H54 (cell line): ENCODE measurements at places on chromosomes 1 and 21.

GRCh38 chr1:160904783-160905616 is 20.0 kb upstream of the ITLN1 start:
- no peak for DNase-seq

DNA sequence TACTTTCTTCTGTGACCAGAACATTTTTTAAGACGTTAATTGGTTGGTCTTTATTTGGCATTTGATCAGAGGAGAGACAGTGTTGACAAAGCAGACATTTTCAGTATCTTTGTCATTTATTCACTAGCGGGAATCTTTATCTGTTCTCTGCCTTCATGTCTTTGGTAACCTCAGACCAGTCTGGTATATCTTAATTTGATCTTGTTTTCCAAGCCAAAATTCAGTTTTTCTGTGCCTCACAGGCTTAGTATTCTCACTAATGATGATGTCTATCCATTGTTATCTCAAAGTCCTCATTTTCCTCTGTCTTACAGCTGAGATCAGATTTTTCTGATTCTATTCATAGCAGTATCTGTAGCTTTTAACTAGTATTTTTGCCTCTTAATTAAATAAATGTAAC is 158.7 kb downstream of the GPR52 start:
- no peak for DNase-seq

- DNase-seq, result no peak
These were observed 37.7 kb downstream of the SH3GLB1 start for GRCh38 chr1:86741947-86742572.

- no peak for DNase-seq
These were observed 819 bp downstream of the PYHIN1 start for GRCh38 chr1:158932171-158932570.

DNA sequence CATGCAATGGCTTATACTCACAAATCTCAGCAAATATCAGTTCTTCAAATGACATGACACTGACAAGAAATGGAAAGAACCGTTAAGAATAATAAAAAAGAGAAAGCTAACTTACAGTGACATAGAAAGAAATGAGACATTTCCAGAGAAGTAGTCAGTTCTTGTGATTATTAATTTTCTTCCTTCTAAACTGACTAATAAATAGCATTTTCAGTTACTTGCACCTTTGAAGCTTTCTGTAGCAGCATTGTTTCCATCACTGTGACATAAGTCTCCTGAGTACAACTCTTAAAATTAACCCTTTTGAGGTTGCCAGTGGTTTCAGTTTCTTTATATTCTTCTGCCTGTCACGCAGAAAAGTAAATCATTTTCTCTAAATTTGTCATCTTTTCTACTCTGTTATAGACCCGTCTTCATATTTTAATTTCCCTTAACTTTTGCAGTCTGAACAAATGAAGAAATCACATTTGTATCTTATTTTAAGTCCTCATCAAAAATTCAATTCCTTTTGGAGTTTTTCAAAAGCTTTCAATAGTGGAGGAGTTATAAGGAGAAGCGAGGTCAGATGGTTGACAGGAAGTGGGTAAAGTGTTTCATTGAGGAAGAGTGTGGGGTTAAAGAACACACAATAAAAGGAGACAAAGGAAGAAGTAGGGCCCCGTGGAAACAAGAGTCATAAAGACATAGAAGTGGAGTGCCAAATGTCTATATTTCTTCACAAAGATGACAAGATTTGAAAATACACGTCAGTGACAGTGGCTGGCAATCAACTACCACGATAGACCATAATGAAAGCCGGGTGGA is 57.9 kb upstream of the S1PR1 start:
- DNase-seq, result no peak

GRCh38 chr1:187276677-187277076 is 447.9 kb downstream of the PLA2G4A start:
- DNase-seq, result no peak

GRCh38 chr1:165695031-165695430 is 3.3 kb downstream of the ALDH9A1 start:
- DNase-seq, result no peak

- DNase-seq, result peak; percentile 21
These were observed 32.9 kb downstream of the GPA33 start for GRCh38 chr1:167057241-167057688.

DNA sequence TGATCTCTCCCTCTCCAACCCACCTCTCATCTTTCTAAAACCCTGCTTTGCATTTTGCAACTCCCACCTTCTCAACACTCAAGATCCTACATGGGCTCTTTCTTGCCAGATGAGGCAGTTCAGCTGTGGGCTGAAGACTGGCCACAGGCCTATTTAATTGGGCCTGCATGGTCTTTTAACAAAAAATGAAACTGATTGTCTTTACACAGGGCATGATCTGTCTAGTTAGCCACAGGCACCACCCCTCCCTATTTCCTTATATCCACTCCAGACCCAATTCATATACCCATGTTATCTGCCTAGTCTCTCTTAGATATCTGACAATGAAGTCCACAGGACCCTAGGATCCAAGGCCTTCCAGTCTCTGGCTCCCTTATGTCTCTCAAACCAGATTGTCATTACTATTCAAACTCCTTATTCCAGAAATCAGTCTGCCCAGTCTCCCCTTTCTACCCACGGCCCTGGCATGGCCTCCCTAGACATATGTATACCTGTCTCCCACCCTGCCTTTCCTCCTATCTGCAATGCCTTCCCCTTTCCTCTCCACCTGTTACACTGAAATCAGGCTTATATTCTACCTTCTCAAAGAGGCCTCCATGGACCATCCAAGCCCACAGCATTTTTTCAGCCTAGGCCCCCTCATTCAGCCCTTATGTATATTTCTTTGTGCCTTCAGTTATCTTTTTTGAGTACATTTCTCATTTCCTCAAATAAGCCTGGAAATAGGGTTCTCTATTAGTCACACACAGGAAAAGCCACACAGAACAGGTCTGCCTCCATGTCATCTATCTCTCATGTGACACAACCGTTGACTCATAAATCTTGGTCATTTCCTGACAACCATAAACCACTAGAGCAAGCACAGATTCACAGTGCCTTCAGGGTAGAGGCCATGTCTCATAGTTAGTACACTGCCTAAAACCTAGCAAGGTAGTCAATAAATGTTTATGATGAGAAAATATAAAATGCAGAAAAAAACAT is 39.0 kb downstream of the LPAR3 start:
- peak; percentile 30 for DNase-seq

DNA sequence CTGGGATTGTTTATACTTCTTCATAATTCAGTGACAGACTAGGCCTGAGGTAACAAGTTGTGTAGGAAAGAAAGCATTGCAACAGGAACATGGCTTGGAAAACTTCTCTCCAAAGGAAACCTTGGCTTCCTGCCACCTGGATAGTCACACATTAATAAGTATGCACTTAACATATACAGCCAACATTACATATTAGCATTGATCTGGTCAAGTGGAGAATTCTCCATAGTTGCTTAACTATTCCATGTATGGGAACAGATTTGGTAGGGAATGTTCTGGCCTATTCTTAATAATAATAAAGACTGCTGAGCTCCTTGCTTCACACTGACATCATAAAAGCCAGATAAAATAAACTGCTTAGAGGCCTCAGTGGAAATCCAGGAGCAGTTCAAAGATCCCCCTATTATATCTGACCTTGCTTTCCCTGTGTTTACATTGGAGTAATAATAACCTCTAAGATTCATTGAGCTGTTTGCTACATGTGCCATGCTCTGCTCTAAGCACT is 27.2 kb upstream of the NFIA start:
- no peak for DNase-seq

- no peak for DNase-seq
These were observed 18.3 kb upstream of the IFNGR2 start for GRCh38 chr21:33384841-33385331.

DNA sequence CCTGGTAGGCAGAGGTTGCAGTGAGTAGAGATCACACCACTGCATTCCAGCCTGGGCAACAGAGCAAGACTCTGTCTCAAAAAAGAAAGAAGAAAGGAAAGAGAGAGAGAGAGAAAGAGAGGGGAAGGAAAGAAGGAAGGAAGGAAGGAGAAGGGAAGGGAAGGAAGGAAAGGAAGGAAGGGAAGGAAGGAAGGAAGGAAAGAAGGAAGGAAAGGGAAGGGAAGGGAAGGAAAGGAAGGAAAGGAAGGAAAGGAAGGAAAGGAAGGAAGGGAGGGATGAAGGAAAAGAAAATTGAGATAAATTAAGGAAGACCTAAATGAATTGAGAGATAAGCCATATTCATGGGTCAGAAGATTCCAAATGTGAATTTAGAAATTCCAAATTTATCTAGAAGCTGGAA is 92.2 kb downstream of the GLIS1 start:
- no peak for DNase-seq

- DNase-seq, result no peak
These were observed 36.5 kb downstream of the DDX20 start for GRCh38 chr1:111792249-111792648.

DNA sequence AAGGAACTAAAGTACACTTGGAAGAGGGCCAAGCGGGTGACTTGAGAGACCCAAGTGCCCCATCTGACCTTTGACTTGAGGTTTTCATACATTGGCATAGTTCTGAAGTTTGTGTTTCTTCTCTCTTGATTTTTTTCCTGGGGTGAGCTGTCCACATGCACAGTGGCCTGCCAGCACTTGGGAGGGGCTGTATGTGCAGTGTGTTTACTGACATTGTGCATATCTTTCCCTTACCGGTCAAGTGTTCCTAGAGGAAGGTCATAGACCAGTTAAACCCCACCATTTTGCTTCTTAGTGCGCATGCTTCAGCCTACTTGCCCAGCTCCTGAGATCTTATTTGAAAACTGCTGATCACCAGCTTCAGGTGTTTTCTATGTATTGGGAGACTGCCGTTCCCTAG is 435.2 kb upstream of the KAZN start:
- DNase-seq, result no peak

GRCh38 chr1:30284728-30285475 is 438.5 kb downstream of the MATN1 start:
- DNase-seq, result no peak

DNA sequence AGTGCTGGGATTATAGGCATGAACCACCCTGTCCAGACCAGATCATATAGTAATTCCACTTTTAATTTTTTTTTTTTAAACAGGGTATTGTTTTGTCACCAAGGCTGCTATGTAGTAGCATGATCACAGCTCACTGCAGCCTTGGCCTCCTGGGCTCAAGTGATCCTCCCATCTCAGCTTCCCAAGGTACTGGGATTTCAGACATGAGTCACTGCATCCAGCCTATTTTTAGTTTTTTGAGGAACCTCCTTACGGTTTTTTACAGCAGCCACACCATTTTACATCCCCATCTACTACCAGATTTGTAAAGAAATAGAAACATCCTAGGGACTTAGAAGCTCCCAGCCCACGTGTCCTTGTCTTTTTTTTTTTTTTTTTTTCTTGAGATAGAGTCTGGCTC is 24.0 kb downstream of the L1TD1 start:
- DNase-seq, result no peak

DNA sequence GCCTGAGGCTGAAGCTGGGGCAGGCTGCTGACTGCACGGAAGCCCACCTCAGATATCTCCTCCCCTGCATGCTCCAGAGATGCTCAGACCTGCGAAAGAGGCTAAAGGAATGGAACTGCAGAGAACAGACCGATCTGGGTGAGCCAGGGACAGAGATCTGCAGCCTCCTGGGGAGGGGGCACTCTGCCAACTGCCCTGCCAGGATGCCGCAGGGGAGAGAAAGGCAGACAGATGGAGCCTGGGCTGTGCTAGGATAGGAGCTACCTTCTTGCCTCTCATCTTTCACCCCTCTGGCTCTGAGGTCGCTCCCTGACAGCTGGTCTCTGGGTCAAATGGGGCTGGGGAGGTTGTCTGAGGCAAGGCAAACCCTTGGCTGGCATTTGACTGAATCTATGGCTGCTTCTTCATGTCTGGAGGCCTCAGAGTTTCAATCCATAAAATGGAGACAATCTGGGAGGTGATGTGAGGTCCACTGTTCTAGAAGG is 238.2 kb downstream of the GRIK3 start:
- no peak for DNase-seq

DNA sequence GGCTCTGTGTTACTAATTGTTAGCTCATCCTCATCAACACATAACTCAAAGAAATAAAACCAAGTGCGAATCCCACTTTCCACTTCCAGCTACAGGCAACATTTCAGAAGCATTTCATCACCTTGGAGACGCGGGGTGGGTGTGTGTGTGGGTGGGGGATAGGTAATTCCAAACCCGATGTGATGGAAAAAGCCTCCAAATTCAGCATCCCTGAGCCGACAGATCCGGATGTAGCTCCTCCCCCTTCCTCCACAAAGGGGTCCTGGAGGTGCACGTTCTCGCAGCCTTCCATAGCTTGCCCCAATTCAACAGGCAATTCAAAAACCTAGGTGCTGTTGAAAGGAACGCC is 486 bp downstream of the HSPA13 start:
- DNase-seq, result peak; percentile 19

- DNase-seq, result no peak
These were observed 318.9 kb downstream of the ZNF326 start for GRCh38 chr1:90313778-90314177.

GRCh38 chr1:161077426-161077825 is 7.7 kb upstream of the ARHGAP30 start:
- no peak for DNase-seq

- DNase-seq, result no peak
These were observed 11.5 kb downstream of the ACADM start for GRCh38 chr1:75736016-75736415.

GRCh38 chr1:111920221-111921024 is 69.0 kb downstream of the KCND3 start:
- DNase-seq, result peak; percentile 23

- no peak for DNase-seq
These were observed 2.7 kb downstream of the DDX20 start for GRCh38 chr1:111758373-111758772.

GRCh38 chr21:41808094-41808493 is 41.2 kb upstream of the RIPK4 start:
- DNase-seq, result no peak

DNA sequence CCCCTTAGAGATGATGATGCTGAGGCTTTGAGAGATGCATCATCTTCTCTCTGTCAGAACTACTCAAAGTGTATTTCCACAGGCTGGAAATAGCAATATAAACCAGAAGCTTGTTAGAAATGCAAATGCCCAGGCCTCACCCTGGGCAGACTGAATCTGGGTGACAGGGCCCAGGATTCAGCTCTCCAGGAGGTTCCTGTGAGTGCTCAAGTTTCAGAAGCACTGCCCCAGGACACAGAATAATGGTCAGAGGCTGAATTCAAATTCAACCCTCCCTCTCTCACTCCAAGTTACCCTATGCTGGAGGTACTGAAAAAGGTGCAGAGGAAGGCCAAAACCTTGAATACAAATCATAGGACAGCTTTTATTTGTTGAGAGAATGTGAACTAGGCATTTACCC is 98.5 kb upstream of the NGF start:
- no peak for DNase-seq
